ENCODE measurements at places on chromosomes 16 and 17. TPM values are rescaled to one million over a fixed set of nuclear protein-coding genes. Genes with fewer than 3 reads are reported as not detected.

- no peak overlapping the region for H3K4me3 ChIP-seq
- no peak overlapping the region for H3K27ac ChIP-seq
- no peaks in the 10 kb centered on the region for H3K4me1 ChIP-seq
- DNase-seq: no peak
- H3K27me3 ChIP-seq: no peaks in the 10 kb centered on the region
Observed at GRCh38 chr17:33974276-33974675, 280.8 kb upstream of the CCL2 start.

DNA sequence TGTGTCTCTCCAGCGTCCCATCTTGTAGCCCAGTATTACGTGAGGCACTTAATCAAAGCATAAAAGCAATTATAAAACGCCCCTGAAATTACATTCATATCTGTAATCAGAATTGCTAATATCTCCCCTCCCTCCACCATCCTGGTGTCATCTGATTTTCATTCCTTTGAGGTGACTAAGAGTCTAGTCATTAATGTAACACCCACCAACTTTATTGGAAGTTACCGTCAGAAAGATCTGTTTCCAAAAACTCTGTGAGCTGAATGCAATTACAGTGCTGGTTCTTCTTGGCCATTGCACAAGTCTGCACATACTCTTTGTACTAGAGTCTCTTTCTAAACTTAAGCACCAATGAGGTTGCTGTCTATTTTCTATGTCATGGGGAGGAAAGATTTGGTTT, 12.5 kb upstream of the MAF start:
- H3K36me3 ChIP-seq: no peaks in the 10 kb centered on the region
- no peak for DNase-seq
- no peaks in the 10 kb centered on the region for H3K27me3 ChIP-seq
- no peaks in the 10 kb centered on the region for H3K4me1 ChIP-seq
- H3K27ac ChIP-seq: no peak overlapping the region
- no peak overlapping the region for H3K4me3 ChIP-seq

The SPDYE4 gene
- total RNA-seq: not detected

The CLEC18B gene
- total RNA-seq: not detected

DNA sequence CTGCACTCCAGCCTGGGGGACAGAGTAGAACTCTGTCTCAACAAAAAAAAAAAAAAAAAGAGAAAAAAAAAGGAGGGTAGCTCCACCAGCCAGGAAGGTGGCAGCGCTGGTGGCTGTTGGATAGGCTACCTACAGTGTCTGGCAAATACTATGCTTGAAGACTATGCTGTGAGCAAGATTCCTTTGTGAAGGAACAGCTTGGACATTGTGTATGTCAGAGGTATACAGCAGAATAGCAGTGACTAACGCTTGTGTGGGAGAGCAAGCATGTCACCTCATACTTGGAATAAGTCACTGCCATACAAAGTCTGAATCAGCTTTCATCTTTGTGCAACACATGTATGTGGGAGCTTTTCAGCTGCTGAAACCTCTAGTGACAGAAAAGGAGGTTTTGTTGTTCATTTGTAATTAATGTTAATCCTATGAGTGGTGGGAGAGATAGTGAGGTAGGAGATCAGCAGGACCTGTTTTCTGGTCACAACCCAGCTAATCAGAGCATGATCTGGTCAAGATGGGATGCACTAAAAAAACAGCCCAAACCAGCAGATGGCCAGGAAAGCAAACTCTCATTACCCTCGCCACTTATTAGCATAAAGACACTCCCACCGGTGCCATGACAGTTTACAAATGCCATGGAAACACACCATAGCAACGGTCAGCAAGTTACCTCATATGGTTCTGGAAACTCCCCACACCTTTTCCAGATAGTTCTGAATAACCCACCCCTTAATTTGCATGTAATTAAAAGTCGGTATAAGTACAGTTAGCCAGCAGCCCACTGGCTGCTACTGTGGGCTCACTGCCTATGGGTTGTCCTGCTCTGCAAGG, 6.8 kb upstream of the ITGAD start:
- H3K36me3 ChIP-seq: no peaks in the 10 kb centered on the region
- H3K4me3 ChIP-seq: no peak overlapping the region
- H3K27ac ChIP-seq: no peak overlapping the region
- no peaks in the 10 kb centered on the region for H3K4me1 ChIP-seq

DNA sequence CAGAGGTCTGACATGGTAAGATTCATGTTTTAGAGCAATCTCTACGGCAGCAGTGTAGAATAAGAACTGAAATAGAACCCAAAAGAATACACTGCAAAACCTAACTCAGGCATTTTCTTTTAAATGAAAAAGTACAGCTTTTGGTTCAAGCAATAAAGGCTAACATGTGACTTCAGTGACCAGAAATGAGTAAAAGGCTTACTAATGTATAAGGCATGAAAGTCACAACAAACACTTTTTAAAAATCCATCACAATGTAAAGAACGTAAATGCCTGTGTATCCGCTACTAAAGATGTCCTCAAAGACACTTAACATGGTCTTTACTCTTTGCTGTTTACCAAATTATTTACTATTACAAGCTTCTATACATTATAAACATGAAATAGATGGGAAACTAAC, 16.6 kb downstream of the KIAA0753 start:
- H3K27me3 ChIP-seq: no peaks in the 10 kb centered on the region
- peaks cover 73% of the 10 kb centered on the region for H3K36me3 ChIP-seq
- no peak overlapping the region for H3K27ac ChIP-seq
- H3K4me3 ChIP-seq: no peak overlapping the region
- no peak for DNase-seq
- no peaks in the 10 kb centered on the region for H3K4me1 ChIP-seq

GRCh38 chr16:78684030-78684611, 584.7 kb downstream of the WWOX start:
- no peaks in the 10 kb centered on the region for H3K27me3 ChIP-seq
- peak; percentile 22 for DNase-seq
- no peak overlapping the region for H3K4me3 ChIP-seq
- H3K36me3 ChIP-seq: no peaks in the 10 kb centered on the region
- no peaks in the 10 kb centered on the region for H3K4me1 ChIP-seq

- no peaks in the 10 kb centered on the region for H3K36me3 ChIP-seq
- no peak overlapping the region for H3K27ac ChIP-seq
- no peaks in the 10 kb centered on the region for H3K4me1 ChIP-seq
- no peaks in the 10 kb centered on the region for H3K27me3 ChIP-seq
- no peak overlapping the region for H3K4me3 ChIP-seq
Observed at GRCh38 chr17:40974366-40974765, 7.6 kb upstream of the KRT39 start.

DNA sequence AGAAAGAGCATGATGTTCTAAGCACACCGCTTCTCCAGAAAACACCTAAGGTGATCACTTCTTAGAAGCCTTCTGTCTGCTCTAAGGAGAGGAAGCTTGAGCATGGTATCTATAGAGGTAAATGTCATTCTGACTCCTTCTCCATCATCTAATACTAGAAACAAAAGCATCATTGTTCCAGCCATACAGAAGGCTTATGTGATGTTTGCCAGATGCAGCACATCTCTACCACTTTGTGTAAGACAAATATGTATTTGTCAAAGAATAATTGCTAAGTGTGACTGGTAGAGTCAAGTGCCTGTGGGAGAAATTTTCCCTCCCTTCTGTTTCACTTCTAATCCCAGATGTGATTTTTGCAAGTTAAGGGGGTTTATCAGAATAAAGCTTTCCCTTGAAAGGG, 217.1 kb downstream of the HS3ST3A1 start:
- no peaks in the 10 kb centered on the region for H3K36me3 ChIP-seq
- H3K27ac ChIP-seq: no peak overlapping the region
- H3K4me1 ChIP-seq: no peaks in the 10 kb centered on the region
- no peaks in the 10 kb centered on the region for H3K27me3 ChIP-seq

The KRT39 gene
- total RNA-seq: not detected

DNA sequence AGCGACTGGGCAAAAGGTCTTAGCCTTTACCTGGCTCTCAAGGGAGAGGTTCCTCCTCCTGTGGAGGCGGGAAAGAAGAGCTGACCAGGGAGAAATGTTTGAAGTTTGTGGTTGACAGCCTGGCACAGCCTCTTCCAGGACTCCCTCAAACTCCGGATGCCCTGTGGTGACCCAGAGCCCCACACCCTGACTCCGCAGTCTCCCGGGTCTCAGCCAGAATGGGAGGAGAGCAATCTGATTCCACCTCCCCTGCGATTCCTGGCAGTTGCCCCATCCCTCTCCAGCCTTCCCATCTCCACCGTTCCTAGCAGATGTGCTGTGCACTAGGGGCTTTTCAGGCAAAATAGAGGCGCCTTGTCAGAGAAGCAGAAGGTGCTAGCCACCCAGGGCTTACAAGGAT, 5.5 kb upstream of the DNAI2 start:
- no peaks in the 10 kb centered on the region for H3K27me3 ChIP-seq
- no peaks in the 10 kb centered on the region for H3K36me3 ChIP-seq
- H3K27ac ChIP-seq: no peak overlapping the region
- no peak overlapping the region for H3K4me3 ChIP-seq
- DNase-seq: no peak

The ASIC2 gene
- not detected for total RNA-seq

GRCh38 chr17:7208754-7209460, 10.7 kb downstream of the DLG4 start:
- peaks cover 24% of the 10 kb centered on the region for H3K4me1 ChIP-seq
- no peak overlapping the region for H3K27ac ChIP-seq
- no peak overlapping the region for H3K4me3 ChIP-seq
- H3K36me3 ChIP-seq: no peaks in the 10 kb centered on the region
- H3K27me3 ChIP-seq: no peaks in the 10 kb centered on the region
- DNase-seq: no peak

- no peaks in the 10 kb centered on the region for H3K27me3 ChIP-seq
- no peaks in the 10 kb centered on the region for H3K4me1 ChIP-seq
- DNase-seq: peak; percentile 89
- no peak within 1 kb of the TSS for H3K27ac ChIP-seq
- no peak within 1 kb of the TSS for H3K4me3 ChIP-seq
Observed at GRCh38 chr17:3557768-3558583, at the start of gene TRPV3. Gene TRPV3 (minus strand): TSS chr17:3557812. CDS start chr17:3554850, 2,962 bp downstream.

- H3K36me3 ChIP-seq: peaks cover 25% of the 10 kb centered on the region
- no peak overlapping the region for H3K27ac ChIP-seq
- no peak overlapping the region for H3K4me3 ChIP-seq
Observed at GRCh38 chr17:82947051-82947991, 107.5 kb upstream of the ZNF750 start.

- no peak overlapping the region for H3K4me3 ChIP-seq
- no peaks in the 10 kb centered on the region for H3K27me3 ChIP-seq
- no peaks in the 10 kb centered on the region for H3K36me3 ChIP-seq
- H3K27ac ChIP-seq: no peak overlapping the region
- no peak for DNase-seq
- H3K4me1 ChIP-seq: peaks cover 4% of the 10 kb centered on the region
Observed at GRCh38 chr17:72387487-72387886, 266.7 kb downstream of the SOX9 start.

GRCh38 chr17:64180089-64181073, 50.4 kb upstream of the ERN1 start:
- no peaks in the 10 kb centered on the region for H3K27me3 ChIP-seq
- H3K36me3 ChIP-seq: no peaks in the 10 kb centered on the region
- H3K4me3 ChIP-seq: no peak overlapping the region
- H3K27ac ChIP-seq: peak overlapping the region; percentile 66
- DNase-seq: no peak
- H3K4me1 ChIP-seq: peaks cover 24% of the 10 kb centered on the region

DNA sequence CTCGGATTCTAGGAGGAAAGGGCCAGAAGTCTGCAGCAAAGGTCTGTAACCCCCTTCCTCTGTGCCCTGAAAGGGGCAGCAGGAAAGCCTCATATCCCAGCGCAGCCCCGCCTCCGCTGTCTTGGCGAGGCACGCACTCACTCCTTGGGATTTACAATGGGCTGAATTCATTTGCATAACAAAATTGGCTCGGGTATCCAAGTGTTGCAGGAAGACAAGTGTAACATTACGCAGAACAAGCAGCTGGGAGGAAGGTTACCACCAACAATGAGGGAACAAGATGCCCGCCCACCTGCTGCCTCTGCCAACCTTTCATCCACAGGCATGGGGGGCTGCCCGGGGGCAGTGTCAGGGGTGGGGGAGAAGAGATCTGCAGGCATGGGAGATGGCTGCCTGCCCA, 130.4 kb downstream of the MRM1 start:
- H3K27ac ChIP-seq: no peak overlapping the region
- peaks cover 6% of the 10 kb centered on the region for H3K27me3 ChIP-seq
- H3K36me3 ChIP-seq: no peaks in the 10 kb centered on the region
- DNase-seq: no peak

The ATP6V0D1 gene
- total RNA-seq: 221 TPM

The CCDC200 gene
- not detected for total RNA-seq

- H3K36me3 ChIP-seq: peaks cover 13% of the 10 kb centered on the region
- no peak overlapping the region for H3K27ac ChIP-seq
- H3K27me3 ChIP-seq: no peaks in the 10 kb centered on the region
- no peak for DNase-seq
- H3K4me3 ChIP-seq: no peak overlapping the region
Observed at GRCh38 chr16:583815-584591, 5.9 kb upstream of the RAB40C start.

- no peak for DNase-seq
- H3K36me3 ChIP-seq: no peaks in the 10 kb centered on the region
- no peaks in the 10 kb centered on the region for H3K27me3 ChIP-seq
- H3K27ac ChIP-seq: no peak overlapping the region
- no peak overlapping the region for H3K4me3 ChIP-seq
Observed at GRCh38 chr17:40956401-40957254, 10.1 kb downstream of the KRT39 start.

- peaks cover 10% of the 10 kb centered on the region for H3K4me1 ChIP-seq
- H3K36me3 ChIP-seq: peaks cover 2% of the 10 kb centered on the region
- no peak for DNase-seq
- no peak overlapping the region for H3K27ac ChIP-seq
- no peaks in the 10 kb centered on the region for H3K27me3 ChIP-seq
Observed at GRCh38 chr16:84045001-84045817, 2.6 kb upstream of the SLC38A8 start.

DNA sequence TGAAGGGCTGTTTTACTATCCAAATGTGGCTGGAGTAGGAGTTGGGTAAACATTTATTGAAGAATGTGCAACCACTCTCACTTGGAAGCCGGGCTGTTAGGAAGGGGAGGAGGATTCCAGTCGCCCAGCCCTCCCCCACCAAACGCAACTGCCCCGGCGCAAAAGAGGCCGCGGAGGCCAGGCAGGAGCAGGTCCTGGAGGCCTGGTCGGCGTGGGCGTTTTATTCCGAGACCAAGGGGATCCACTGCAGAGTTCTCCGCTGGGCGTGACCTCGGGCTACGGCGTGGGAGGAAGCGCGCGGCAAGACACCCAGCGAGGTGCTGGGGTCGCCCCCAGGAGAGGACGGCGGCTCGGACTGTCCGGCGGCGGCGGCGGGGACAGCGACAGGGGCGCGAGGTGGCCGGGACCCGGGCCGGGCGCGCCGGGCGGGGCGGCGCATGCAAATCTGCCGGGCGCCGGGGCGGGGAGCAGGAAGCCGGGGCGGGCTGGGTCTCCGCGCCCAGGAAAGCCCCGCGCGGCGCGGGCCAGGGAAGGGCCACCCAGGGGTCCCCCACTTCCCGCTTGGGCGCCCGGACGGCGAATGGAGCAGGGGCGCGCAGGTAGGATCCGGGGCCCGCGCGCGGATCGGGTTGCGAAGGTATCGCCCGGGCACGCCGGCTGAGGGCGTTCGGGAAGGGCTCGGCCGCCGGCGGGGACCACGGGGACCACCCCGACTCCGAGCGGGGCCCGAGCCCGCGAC, at the start of gene IL4R:
IL4R (plus strand) TSS at position 553 of the 739 bp plus-strand sequence. CDS start 26,230 bp downstream, outside the sequence.
- no peaks in the 10 kb centered on the region for H3K27me3 ChIP-seq
- H3K4me3 ChIP-seq: peak within 1 kb of the TSS; percentile 96
- peak within 1 kb of the TSS; percentile 100 for H3K27ac ChIP-seq
- peaks cover 46% of the 10 kb centered on the region for H3K4me1 ChIP-seq

The C1QL1 gene
- not detected for total RNA-seq

The HIGD1B gene
- 33.3 TPM for total RNA-seq

All from upper lobe of left lung (tissue), 6 donors.